ENCODE measurements at places on chromosomes 6 and 20.

DNA sequence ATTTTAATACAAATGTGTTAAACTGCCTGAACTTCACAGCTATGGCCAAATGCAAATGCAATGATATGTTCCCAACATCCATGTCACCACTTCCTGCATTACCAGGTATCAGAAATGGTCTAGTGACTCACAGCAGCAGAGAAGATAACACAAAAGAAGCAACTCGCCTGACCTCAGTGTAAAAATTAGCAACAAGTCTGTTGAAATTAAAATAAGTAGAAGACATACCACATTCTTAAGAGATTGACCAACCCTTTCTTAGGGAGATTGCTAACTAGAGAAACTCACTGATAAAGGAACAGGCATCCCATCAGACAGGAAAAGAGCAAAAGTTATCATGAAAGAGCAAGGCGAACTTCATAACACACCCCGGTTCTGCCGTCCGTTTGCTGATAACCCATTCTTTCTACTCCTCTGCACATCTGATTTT, 45.1 kb downstream of the RNASET2 start:
- DNase-seq: no peak

DNA sequence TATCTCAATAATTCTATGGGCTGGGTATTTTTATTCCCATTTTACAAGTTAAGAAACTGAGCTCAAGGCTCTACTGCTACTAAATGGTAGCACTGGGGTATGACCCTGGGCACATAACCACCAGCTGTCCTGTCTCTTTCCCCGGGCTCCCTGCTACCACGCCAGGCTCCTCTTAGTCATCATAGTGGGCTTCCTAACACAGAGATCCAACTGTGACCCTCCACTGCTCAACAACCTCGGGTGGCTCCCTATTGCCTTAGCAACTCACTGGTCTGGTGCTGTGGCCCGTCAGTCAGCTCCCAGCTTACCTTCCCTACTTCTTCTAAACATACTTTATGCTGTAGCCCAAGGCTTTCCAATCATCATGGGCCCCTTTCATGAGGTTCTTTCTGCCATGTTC, 4.5 kb downstream of the KIAA1755 start:
- DNase-seq: no peak

DNA sequence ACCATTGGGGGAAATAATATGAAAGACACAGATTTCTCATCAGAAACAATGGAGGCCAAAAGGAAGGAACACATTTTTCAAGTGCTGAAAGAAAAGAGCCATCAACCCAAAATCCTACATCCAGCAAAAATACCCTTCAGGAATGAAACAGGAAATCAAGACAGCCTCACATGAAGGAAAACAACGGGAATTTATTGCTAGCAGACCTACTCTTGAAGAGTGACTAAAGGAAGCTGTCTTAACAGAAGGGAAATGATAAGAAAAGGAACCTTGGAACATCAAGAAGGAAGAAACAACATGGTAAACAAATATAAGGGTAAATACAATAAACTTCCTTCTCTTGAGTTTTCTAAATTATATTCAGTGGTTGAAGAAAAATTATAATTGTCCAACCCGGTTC, 44.2 kb downstream of the RNF24 start:
- no peak for DNase-seq

GRCh38 chr6:47729457-47729856, 31.1 kb downstream of the ADGRF4 start:
- DNase-seq: no peak

DNA sequence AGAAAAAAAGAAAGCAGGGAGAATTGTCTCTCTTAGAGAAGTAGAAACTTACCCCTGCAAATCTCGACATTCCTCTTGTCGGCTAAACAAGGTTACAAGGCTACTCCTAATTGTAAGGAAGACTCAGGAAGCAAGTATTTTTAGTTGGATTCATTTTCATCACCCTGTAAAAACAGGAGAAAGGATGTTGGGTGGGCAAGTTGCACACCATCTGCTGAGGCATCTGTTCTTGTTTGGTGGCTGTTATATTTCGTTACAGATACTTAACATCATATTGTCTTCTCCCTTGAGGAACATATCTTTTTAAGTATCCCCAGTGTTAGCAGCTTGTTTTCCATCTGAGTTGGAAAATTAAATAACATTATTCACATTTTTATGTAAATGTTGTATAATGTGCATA, 187.5 kb downstream of the PLCB4 start:
- no peak for DNase-seq

Data from fibroblast of skin of back (primary cell).